ENCODE measurements at places on chromosomes 12 and 14. TPM values are rescaled to one million over a fixed set of nuclear protein-coding genes. Genes with fewer than 3 reads are reported as not detected.
A peak's percentile ranks its signal among the peaks of the same experiment; 100 is the strongest.

KRT85 gene
- not detected for total RNA-seq

DNA sequence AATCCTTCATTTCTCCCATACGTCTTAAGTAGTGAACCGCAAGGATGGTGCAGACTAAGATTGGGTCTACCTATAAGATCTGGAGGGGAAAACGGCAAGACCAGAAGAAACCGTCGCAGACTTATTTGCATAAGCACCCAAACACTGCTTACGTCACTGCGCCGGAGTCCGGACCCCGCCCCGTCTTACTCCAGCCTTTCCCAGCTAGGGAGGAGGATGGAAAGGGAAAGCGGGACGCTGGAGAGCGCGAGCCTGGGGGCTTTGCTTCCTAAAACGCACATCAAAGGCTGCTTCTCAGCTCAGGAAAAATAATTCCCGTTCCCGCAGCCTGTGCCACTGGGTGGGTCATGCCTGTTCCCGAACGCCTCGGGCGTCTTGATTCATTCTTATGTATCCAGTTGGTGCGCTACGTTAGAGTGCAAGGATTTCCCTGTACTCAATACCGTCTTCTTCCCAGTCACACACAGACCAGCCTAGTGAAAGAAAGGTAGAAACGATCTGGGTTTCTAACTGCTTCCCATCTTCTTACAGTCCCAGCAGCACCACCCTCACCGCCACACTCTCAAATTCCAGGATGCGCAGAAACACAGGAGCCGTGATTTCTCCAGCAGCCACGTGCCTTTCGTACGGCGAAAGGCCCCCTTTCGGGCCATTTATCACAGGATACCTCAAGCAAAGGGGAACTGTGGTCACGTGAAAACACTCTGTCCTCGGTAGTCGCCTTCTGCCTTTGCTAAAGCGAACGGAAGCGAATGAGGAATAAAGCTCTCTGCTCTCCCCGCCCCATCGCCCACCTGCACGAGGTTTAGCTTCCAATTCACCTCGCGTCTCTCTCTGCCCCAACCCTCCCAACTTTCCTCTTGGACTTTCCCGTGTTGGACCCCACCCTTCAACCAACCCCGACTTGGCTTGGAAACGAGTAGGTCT is 1.1 kb downstream of the SLC6A15 start:
- DNase-seq: peak; percentile 88

- DNase-seq: no peak
Observed at GRCh38 chr12:78703820-78704525, 160.6 kb upstream of the SYT1 start.

DNA sequence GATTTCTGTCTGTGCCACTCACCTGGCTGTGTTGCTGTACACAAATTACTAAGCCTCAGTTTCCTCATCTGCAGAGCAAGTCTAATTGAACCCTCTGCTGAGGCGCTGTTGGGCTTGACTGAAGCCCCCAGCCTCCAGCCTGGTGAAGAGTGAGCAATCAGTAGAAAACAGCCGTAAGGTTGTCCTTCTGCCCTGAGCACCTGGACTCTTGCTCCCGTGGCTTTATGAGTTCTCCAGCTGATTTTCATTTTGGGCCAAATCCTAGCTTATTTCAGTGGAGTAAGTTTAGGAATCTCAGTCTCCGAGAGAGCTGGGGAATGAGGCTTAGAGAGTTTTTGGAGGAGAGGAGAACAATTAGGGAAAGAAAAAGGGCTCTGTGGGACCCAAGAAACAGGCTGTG is 133.9 kb upstream of the EVL start:
- no peak for DNase-seq

DNA sequence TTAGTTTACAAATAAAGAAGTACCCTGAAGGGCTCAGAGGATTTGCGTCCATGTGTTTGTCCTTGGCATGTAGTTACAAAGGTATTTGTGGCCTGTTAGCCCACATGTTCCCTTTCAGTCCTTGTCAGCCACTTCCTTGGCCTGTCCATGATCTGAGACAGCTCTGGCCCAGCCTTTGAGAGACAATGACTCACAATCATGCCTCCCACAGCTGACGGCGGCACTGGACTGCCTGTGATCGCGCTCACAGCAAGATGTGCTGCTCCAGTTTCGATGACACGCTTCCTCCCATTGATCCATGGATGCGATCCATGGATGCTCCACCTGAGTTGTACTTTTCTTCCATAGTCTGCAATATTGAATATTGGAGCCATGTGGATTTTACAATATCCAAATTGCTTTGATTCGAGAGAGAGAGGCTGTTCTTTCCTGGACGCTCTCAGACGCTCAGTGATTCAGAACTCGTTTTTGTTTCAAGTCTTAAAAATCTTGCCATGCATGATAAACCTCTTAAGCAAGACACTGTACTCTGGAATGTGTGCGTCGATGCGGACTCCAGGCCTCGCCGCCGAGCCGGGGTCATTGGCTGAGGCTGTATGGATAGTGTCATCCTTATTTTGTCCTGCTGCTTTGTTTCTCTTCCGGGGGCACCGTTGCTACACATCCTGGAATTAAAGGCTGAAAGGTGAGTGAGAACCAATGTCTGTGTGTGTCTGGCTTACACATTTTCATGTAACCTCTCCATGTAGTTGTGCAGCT is 220.1 kb downstream of the GLT1D1 start:
- no peak for DNase-seq

DNA sequence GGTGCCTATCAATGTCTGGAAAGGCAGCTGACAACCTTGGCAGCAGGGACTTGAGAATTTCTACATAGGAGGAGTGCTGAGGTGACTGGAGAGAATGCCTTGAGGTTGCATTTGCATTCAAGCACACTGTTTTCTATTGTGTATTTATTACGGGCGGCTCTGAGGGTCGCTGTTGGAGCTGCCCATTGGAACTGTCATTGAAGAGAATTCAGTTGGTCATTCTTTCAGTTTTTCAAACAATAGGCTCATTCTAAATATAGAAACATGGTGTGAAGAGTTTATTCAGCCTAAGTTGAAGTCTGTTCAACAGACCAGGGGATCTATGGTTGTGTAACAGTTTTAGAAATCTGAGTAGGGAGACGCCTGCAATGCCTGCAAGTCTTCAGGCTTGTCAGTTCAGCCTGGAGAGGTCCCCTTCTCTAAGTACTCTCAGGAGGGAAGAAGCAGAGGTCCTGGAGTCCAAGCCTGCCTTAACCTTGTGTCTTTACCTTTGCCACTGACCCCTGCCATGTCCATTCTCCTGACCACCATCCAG is 9.8 kb upstream of the ABHD12B start:
- DNase-seq: no peak

- DNase-seq: peak; percentile 48
Observed at GRCh38 chr12:132638541-132639408, 20.2 kb downstream of the P2RX2 start.

DNA sequence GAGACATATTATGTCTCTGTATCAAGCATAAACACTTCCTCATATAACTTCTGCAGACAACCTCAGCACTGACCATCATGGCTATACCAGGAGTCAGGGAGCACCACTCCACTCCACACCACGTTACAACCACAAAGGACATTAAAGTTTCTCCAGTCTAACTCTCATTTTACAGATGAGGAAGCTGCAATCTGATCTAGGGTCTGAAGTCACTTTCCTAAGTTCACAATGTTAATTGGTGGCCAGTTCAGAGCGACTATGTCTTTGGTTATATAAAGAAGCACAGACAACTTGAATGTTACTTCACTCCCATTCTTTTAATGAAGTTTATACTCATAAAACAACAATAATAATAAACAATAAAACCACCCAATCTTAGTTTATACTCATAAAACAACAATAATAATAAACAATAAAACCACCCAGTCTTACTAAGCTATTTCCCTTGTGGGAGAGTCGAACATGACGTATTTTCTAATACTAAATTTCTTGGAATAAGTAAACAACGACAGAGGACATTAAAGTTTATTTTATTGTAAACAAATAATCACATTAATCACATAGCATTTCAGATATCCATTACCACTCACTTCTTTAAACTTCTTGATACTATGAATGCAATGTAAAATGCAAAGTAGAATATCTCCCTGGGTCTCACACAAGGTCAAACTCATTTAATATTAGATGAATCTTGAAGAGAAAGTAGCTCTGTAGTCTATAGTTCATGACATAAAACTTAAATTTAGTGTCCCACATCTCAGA is 72.4 kb upstream of the SSTR1 start:
- no peak for DNase-seq

DNA sequence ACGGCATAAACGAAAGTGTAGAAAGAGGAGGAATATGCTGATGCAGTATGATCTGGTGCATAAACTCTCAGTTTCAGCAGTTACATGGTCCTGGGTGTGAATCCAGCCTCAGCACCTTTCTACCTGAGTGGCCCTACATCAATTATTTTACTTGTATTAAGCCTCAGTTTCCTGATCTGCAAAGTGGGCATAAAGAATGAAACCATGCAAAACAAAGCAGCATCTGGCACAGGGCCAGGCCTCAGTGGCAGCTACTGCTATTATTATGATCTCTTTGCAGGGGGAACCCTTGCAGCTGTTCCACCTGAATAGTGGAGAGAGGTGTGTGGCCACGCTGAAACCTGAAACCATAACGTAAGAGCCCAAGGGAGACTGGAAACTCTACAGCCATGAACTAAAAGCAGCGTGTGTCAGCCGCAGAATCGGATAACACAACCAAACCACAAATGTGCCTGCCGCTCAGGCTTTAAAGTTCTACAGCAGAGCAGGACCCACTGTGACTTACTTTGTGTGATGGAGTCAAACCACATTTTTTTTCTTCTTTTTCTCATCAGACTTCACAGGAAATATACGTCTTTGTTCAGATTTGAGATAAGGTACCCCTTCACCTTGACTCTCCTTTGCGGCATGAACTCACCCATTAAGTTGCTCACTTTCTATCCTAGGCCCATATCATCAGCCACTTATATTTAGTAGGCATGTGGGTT is 29.2 kb upstream of the FOS start:
- DNase-seq: no peak

DNA sequence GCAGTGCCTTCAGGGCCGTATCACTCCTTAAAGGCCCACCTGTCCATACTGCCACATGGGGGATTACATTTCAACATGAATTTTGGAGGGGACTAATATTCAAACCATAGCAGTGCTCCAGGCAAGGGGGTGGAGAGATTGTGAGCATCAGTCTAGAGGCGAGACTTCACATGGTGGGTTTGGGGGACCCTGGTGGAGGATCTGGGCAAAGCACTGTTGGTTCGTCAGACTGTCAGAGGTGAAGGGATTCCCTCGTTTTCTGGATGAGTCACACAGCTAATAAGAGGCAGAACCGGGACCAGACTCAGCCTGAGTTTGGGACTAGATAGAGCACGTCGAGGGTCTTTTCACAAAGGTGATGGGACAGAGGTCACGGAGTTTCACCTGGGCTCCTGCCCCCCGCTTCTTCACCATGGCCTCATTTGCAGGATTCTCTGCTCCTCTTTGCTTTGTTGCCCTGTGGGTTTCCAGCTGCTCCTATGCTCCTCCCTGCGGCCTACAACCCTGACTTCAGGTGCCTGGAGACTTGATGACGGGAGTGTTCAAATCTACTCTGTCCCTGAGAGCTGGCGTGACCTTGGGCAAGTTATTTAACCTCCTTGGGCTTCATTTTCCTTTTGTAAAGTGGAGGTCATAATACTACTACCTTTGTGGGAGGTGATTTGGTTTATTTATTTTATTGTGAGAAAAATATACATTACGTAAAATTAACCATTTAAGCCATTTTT is 41.5 kb downstream of the TEAD4 start:
- no peak for DNase-seq
